NCI-H2227 treated with DMSO at 0.1 percent for 48 hours (cell line): ENCODE measurements at places on chromosomes 1 and 21.

GRCh38 chr1:7703321-7704213, 67.5 kb upstream of the VAMP3 start:
- DNase-seq: peak; percentile 51

DNA sequence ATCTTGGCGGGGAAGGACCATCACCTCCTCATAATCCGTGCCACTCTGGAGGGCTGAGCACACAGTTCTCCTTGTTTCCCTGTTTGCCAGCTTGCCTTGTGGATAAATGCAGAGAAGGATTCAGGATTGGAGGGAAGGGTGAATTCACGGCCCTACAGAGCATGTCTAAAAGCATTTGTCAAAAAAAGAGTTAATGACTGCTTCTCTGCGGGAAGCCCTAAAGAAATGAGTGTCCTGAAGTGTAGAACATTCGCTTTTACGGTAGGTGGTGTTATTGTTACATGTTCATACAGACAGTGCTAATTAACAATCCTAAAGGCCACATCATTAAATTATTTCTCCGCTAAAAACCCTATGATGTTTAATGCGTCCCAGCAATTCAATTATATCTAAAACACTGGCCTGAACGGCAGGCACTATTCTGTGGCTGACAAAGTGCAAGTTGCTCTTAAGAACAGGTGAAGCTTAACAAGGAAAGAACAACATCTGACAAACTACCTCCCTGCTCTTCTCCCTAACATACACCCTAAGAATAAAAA, 112.3 kb upstream of the NFIA start:
- peak; percentile 43 for DNase-seq

DNA sequence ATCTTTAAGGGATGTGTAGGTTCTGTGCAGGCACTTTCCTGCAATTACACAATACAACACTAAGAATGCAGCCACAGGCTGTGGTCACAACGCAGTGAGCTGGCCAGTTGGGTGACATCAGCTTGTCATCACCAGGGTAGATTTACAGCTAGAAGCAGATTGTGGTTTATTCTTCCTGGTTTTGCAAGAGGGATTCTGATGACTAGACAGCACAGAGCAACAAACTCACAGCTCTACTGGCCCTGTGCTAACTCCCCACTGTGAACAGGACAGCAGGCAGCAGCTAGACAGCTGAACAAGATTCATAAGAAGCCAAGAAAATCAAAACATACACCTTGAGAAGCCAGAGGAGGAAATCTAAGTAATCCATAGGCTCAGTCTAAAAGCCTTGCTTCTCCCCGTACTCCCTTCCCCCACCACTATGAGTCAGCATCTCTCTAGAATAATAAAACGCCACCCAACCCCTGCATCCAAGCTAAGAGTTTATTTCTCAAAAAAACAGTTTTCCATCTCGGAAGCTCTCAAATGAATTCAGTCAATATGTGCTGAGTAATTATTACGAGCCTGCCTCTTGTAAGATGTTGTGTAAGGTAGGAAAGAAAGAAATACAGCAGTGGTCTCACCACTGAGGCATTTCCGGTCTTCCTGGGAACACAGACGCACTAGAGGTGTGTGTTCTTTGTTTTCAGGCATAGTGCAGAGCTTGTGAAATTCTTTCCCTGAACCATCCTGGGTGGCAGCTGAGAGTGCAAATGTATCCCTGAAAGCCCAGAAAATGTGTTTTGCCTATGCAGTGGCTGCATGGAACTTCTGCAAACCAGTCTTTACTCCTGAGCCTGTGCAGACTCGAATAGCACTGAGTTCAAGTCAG, 162.8 kb downstream of the NTPCR start:
- peak; percentile 84 for DNase-seq

DNA sequence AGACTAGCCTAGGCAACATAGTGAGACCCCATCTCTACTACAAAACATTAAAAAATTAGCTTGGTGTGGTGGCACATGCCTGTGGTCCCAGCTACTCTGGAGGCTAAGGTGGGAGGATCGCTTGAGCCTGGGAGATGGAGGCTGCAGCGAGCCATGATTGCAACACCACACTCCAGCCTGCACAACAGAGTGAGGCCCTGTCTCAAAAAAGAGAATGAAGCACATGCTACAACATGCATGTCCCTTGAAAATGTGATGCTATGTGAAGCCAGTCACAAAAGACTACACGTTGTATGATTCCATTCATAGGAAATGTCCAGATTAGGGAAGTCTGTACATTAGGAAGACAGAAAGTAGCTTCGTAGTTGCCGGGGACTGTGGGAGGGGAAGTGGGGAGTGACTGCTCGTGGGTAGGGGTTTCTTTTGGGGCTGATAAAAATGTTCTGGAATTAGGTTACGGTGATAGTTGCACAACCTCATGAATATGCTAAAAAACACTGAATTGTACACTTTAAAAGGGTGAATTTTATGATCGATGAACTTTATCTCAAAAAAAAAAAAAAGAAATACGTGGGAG, 202.1 kb downstream of the KAZN start:
- DNase-seq: no peak

GRCh38 chr21:42298237-42298636, 17.0 kb downstream of the TFF3 start:
- no peak for DNase-seq

- DNase-seq: no peak
Observed at GRCh38 chr1:39509360-39510009, 18.0 kb downstream of the BMP8A start.

GRCh38 chr1:150997949-150998348, 8.8 kb downstream of the MINDY1 start:
- DNase-seq: no peak

DNA sequence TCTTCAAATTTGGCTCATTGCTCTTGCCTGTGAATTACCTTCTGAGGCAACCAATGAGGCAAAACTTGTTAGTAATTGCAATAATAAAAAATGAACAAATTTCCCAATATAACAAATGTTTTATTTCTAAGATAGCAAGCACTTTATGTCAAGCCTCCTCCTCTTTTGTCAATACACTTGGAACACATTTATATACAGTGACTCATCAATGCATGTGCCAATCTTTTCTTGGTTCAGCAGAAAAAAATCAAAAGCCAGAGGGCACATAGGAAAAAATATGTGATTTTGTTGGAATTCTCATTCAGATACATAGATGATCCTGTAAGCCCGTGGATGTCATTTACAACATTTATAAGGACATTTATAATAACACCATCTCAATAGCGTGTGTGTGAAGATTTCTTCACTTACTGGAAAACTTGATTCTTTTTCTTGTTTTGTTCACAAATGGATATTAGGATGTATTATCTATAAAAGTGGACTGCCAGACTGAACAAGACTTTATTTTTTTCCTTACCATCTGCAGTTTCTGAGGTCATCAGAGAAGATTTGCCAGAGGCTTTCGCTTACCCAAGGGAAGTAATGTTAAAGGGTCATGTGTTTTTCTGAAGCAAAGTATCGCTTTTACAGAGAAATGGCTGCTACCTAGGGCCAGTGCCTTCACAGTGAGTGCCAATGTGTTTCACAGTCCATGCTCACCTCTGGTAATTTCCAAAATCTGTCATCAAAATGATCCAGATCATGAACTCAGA, 645.7 kb upstream of the PTBP2 start:
- no peak for DNase-seq

DNA sequence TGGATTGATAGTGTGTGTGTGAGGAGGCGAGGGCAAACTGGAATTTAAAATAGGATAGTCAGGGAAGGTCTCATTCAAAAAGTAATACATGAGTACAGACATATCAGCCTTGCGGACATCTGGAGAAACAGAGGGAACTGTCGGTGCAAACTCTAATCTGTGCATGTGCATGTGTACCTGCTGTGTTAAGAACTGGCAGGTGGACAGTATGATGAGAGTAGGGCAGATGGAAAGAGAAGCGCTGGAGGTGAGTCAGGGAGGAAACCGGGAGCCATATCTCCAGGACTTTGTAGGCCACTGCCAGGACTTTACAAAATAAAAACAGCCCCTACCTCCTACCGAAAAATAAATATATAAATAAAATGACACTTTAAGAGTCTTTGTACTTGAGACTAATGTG, 31.3 kb upstream of the MYBPHL start:
- no peak for DNase-seq

- DNase-seq: no peak
Observed at GRCh38 chr1:16391411-16391810, 24.4 kb downstream of the SZRD1 start.

- no peak for DNase-seq
Observed at GRCh38 chr1:53738205-53739108, 507 bp downstream of the GLIS1 start.

GRCh38 chr1:59755069-59755685, 59.6 kb upstream of the HOOK1 start:
- no peak for DNase-seq

GRCh38 chr1:27360159-27361043, 6.4 kb downstream of the MAP3K6 start:
- DNase-seq: no peak

- DNase-seq: no peak
Observed at GRCh38 chr1:100308777-100309176, 42.8 kb downstream of the RTCA start.

DNA sequence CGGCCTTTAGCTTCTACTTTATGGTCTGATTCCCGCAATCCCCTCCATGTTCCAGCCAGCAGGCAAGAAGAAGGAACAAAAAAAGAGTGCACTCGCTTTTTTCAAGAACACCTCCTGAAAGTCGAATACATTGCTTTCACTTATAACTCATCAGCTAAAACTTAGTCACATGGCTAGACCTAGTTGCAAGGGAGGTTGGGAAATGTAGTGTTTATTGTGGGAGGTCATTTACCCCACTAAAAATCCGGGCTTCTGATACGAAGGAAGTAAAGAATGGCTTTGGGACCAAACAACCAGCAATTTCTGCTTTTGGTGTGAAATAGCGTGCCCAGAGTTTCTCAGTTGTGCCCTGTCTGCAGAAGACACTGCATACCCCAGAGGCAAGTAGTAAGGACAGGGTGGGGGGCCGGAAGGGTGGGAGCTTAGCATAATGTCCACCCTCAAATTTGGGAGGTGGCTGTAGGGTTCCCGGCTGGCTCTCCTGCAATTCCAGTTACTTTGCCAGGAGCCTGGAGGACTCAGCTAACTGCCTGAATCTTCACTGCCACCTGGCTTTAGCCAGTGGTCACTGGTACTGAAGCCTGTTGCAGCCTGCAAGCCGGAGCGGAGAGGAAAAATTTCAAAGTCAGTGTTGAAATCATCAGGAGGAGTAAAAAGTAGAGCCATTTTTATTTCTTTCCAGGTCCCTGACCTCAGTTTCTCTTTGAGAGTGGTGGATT, 57.7 kb upstream of the F3 start:
- DNase-seq: no peak

DNA sequence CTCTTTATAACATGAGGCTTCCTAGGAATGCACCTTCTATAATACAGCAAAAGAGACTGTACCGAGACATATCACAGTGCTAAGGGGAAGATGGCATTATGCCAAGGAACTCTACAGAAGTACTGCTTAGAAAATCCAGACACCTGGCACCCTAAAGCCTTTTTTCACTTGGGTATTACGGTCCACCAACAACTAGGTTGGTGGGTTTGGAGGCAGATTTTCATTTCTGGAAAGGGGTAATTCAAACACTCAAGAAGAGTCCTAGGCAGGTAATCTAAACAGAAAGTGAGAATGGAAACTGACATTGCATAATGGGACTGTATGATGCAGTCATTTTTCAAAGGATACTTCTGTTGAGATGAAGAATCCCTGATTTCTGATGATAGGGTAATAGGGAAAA, 19.6 kb downstream of the SCMH1 start:
- DNase-seq: no peak

DNA sequence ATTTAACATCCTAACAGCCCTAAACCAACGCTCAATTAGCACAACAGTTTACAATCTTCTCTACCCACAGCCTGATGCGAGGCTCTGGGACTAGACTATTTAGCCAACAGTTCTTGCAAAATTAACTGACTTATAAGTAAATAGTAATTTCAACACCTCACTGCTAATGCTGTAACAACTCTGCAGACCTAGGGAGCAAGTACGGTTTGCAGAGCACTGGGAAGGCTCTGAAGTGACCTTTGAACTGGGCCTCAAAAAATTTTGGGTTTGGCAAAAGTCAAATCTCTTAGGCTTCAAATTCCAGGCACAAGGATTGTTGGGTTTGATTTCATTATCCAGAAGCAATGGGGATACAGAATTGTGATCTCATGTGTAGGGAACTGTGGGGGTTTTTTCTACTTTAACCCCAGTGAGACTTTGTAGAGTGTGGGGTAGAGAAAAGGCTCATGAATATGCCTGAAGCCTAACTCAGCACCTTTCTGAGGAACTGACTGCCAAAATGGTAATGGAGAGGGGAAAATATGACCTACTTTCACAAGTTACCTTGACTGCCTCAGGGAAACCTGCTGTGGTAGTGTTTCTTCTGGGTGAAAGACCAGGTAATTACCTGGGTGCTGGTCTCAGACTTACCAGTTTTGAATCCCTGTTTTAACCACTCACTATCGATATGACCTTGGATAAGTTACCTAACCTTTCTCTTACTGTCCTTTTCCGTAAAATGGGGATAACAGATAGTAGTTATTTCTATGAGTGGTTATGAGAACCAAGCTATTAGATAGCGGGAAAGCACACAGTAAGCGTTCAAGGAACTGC, 889 bp upstream of the TXLNA start:
- no peak for DNase-seq

DNA sequence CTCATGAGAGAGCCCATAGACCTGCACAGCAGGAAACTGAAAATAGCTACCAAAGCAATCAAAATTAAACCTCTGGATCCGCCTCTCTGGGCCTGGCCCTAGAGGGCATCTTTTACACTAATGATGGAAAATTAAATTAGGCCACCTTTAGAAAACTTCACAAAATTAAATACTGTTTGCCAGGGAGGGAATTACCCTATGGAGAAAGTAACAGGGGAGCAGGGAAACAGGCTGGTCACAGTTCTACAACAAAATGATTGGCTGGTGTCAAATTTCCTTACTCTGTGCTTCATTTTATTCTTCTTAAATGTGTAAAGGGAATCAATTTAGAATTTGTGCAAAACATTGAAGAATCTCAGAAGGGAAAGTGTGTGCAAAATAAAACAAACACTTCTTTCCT, 62.4 kb downstream of the SPATA46 start:
- DNase-seq: no peak

DNA sequence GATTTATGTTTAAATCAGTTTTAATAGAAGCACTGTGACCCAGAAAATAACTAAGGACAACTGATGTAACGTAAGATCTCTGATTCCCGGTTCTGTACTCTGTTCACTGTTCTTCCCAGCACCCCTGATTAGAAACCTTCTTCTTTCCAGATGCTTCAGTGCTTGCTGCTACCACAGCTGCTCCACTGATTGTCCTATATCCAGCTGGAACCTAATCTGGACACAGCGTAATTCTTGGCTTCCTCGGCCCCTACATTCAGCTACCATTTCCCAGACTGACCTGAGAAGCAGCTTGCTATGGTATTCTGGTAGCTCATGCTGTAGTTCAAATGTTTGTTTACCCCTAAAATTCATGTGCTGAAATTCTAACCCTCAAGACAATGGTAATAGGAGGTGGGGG, 302.7 kb downstream of the GRIK1 start:
- no peak for DNase-seq

- DNase-seq: no peak
Observed at GRCh38 chr1:225470211-225471108, 42.6 kb upstream of the LBR start.

GRCh38 chr1:91884459-91885212, 1.3 kb downstream of the TGFBR3 start:
- DNase-seq: peak; percentile 43
